ENCODE measurements at places on chromosomes 2 and 18.
A peak's percentile ranks its signal among the peaks of the same experiment; 100 is the strongest.

- DNase-seq: no peak
These were observed 81.7 kb downstream of the SPRED2 start for GRCh38 chr2:65350651-65351056.

GRCh38 chr2:48406116-48406515 lies 123.8 kb upstream of the STON1 start:
- no peak for DNase-seq

DNA sequence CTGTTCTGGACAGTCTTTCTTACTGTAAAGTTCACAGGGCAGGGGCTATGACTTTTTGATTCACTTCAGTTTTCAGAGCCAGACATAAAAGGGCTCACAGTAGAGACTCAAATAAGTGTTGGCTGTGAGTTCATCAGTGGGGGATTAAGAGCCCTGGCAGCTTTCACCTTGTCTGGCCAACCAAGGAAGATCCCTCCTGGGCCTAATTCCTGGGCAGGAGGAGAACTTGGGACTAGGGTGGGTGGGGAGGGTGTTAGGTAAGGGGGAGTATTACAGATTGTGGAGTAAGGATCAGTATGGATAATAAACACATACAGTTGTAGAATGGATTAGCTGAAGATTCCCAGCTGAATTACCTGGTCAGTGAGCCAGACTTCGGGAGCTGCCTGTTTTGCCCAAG lies 904 bp upstream of the SFXN5 start:
- no peak for DNase-seq

- peak; percentile 18 for DNase-seq
These were observed 996 bp downstream of the TGFBRAP1 start for GRCh38 chr2:105328281-105329196.

Data from memory B cell (primary cell).